GM19239 (cell line): ENCODE measurements at places on chromosomes 4 and X.

DNA sequence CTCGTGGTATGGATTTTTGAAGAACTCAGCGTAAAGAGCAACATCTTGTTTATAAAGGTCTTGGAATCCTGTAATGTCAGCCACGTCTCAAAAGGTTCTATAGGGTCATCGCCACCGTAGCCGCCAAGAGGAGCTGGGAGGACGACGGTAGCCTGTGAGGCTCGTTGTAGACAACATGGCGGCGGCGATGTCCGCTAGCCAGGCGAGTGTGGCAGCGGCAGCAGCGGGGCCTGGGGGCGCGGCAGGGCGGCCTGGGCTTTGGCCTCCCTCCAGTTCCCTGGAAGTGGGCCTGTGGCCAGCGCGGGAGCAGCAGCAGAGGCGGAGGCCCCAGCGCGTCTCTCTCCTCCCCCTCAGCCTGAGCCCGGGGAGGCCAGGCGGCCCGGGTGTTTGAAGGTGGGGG is 143.5 kb upstream of the PBDC1 start:
- no peak for DNase-seq

DNA sequence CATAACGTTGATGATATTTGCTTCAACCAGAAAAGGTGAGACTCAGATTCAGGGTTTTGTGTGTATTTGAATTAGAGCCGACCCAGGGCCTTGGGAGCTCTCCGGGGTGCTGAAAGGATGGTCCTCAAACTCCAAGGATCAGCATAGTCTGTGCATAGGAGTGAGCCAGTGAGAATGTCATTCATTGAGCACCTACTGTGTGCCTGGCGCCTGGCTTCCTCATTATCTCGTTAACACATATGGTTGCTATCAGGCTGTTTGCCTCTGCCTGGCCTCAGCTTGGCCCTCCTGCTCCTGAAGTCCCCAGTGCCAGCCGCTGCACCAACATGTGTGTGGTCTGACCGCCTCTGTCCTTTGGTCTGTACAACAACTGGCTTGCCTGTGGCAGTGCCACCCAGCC is 25.1 kb upstream of the JAKMIP1 start:
- no peak for DNase-seq

DNA sequence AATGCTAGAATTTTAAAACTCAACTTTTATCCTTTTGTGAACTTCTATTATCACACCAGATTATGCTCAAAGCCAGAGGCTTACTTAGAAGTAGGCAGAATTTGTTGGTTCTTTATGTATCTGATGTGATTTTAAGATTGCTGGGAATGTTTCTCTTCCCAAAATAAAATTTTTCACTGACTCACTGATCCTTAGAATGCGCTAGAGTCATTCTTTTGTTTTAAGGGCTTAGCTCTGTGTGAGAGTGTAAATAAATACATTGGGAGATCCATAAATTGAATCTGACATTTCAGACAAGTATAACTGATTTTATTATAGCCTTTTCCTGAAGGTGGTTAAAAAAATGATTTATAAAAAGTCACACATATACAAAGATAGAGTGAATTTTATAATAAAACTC is 101.3 kb downstream of the LARP1B start:
- no peak for DNase-seq

GRCh38 chr4:760616-761015 is 55.0 kb downstream of the PCGF3 start:
- DNase-seq = no peak

- no peak for DNase-seq
Measured at GRCh38 chr4:8270912-8271815, 1.6 kb downstream of the HTRA3 start.

DNA sequence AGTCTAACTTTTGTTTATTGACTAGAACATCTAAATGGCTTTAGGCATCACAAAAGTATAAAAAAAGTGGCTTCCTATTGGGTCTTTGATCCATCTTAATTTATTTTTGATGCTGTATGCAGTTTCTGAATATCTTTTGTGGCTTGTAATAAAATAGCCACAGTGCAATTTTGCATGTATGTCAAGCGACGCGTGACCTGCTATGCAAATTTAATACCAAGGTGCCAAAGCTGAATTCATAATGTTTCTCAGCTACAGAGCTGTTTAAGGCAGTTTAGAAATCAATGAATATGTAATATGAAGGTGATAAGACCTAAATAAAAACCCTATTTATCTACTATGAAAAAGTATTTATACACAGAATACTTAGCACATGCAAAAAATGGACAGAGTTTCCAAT is 197.8 kb downstream of the AFF2 start:
- DNase-seq = no peak

DNA sequence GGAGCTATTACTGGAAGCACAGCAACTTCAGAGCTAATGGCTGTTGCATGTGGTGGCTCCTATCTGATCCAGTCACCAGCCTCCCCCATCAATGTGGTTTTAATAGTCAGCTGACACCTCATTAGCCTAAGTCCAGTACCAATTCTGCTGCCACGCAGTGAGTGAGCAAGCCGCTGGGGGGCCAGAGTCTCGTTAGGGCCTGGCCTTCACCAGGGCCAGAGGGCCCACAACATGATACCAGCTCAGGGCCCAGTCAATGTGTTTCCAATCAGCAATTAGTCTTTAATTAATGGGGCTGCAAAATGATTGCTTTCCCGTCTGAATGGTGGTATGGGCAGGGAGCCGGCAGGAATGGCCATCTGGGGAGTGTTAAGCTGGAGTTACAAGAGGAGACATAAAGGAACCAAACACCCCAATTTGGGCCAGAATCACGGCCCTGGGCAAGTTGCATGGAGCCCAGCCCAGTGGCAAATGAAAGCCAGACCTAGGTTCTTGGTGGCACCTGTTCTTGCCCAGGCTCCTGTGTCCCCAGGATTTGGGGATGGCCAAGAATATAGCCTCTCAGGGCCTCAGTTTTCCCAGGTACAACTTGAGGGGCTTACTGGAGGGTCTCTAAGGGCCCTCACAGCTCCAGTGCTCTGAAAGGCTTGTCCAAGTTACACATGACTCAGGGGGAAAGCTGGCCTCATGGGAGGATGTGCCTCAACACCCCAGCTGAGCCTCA is 119.2 kb downstream of the EFNB1 start:
- no peak for DNase-seq

DNA sequence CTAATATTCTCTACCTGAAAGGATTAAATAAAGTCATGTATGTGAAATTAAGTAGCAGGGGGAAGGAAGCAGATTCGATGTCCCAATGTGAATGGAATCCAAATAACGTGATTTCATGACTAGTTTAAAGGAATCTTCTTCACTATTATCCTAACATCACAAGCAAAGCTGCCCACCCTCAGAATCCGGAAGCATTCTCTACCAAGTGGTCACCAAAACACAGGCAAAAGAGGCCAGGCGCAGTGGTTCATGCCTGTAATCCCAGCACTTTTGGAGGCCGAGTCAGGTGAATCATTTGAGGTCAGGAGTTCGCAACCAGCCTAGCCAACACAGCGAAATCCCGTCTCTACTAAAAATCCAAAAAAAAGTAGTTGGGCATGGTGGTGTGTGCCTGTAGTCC is 212.9 kb downstream of the LDB2 start:
- no peak for DNase-seq

- no peak for DNase-seq
Measured at GRCh38 chrX:46551494-46552128, 6.4 kb upstream of the ZNF674 start.

GRCh38 chr4:100113732-100114131 is 76.5 kb downstream of the DDIT4L start:
- DNase-seq = no peak

DNA sequence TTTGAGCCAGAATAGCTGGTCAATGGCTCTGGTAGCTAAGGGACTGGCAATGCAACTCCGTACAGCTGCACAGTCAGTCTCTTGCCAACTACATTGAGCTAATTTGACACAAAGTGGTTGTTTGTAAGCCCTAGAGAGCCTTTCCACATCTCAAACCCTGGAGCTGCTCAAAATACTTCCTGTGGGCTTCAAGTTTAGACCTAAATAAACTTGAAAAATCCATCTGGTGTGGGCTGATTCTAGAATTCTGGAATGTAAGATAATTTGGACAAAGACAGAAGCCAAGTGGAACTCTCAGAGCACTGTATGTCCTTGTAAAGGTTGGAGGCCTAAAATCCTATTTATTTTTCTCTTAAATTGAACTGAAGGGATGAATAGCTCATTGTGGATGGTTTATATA is 380.8 kb downstream of the SPRY1 start:
- DNase-seq = no peak

GRCh38 chr4:12221031-12221430 is 792.3 kb upstream of the HS3ST1 start:
- DNase-seq = no peak
